ENCODE measurements at places on chromosomes 7 and 10.

DNA sequence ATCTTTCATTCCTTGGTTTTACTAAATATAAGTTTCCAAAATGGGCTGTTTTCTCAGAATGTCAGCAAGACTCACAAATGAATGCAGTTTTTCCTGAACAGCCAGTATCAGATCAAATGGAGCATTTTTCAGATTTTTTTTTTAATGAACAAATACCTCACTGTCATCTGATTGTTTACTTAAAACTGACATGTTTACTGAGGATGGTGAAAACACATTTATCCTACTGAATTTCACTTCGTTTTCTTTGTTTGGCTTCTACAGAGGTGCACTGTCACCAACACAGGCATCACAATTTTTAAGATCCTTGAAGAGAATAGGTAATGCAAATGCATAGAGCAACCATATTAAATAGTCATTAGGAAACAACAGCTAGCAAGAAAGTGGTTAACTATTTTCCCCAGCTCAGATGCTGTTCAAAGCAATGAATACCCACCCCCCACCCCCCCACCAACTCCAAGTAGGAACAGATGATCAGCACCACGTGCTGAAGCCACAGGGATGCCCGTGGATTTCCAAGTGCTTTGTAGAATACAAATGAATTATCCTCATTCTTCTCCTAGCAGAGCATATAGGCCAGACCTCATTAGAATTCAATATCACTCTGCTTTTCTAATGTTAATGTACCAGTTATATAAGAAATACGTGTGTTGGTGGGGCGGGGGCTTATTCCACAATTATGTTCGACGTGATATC lies 205.9 kb downstream of the SKAP2 start:
- no peak for DNase-seq

DNA sequence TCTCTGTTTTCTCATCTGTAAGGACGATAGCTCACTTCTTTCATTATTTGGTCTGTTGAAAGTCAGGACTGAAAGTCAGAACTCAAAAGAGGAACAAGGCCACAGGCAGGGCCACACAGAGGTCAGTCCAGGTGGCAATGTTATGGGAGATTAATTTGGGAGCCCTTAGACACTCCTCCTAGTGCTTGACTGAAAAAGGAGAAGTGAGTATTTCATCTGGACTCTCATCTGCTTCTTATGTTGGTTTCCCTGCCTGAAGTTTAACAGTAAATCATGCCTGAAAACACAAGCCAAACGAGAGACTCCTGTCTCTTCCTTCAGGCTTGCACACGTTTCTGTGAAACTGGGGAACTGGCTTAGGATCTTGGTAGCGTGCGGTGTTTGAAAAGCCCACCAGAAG lies 248.5 kb downstream of the BUB3 start:
- DNase-seq = no peak

DNA sequence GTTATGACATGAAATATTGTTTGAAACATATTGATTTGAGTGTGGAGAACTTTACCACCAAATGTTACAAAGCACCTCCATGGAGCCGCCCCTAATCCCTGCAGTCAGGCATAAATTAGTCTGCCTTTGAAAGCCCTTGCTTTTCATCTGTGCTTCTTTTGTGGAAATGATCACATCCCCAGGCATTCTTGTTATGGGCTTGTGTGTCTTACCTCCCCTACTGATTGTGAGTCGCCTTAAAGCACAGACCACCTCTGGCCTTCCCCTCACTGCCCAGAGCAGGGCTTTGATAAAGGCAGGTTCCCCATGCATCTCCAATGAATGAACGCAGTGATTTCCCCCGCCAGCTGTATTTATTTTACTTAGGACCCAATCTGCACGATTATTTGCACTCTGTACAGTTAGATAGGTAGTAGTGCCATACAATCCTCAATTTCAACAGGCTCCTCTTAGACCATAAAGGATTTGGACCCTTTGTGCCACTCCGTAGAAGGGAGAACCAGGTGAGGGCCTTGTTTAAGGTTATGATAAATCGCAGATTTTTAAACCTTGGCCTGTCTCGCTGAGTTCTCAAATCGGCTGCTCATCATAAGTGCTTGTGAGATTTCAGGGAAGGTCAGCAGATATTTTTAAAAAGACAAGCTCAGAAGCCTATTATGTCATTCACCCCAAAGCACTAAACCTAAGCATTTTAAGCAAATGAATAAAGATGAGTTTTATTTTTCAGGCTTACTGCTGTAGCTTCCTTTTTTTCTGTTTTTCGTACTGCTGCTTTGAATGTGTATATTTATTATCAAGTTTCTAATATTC lies 107.8 kb downstream of the CUBN start:
- DNase-seq = no peak

DNA sequence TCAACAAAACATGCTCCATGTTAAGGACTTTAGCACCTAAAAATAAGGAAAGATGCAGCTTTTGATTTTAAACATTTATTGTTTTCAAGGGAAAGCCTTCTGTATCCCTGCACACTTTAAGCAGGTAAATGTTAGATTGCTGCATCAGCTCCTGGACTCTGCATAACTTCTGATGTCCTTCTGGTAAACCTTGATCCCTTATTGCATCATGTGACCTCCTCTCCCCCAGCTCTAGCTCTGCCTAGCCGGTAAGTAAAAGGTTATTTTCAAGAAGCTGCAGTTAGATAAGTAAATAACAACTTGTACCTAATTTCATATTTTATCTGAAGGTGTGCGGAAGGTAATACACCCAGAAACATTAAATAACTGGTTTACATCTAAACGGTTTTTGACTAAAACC lies 37.5 kb downstream of the PDK4 start:
- no peak for DNase-seq

DNA sequence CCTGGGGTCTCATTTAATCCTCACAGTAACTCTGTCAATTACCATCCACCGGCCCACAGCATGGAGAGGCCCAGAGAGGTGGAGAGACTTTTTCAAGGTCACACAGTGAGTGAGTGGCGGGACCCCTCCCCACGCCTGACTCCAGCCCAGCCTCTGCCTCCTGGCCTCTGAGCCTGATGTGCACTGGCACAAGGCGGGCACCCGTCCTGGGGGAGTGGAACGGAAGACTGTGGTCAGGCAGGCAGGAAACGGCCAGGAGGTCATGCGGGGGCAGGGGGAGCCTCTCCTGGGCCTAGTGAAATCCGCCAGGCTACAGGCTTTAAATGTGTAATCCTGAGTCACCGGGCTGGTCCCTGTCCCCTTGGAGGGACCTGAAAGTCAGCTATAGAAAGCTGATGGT lies 32.2 kb downstream of the ZCCHC24 start:
- no peak for DNase-seq

DNA sequence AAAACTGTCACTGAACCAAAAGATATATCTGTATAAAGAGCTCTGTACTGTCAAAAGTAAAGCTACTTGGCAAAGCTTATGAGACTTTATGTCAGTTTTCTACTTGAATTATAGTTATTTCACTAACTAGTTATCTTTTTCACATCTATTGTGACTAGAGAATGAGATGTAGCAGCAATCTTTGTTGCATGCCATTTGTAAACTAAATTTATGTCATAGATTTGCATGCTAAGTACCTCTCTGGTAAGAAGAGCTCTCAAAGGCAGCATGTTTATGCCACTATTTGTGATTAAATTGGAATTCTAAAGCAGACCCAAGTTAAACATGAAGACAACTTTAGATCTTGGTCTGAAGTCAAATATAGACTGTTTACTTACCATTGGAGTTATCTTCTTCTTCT lies 300.6 kb downstream of the CNTNAP2 start:
- DNase-seq = no peak

GRCh38 chr7:77456696-77457095 lies 40.5 kb upstream of the GSAP start:
- DNase-seq = no peak

GRCh38 chr10:109029870-109030269 lies 893.4 kb downstream of the XPNPEP1 start:
- DNase-seq = no peak

DNA sequence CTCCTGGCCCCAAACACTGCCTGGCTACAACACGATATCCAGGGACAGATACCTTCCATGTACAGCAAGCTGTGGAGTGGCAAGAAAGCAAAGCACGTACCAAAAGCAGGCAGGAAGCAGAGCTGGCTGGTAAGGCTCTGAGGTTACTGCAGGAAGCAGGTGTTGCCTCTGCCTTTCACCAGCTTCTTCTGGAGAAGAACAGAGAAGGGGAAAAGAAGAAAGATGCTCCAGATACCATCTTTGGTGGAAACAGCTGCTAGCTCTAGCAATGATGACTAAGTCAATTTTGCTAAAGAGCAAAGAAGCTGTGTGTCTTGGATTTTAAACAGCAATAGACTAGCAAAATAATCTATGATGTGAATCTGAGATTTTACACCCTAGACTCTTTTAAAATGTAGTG lies 34.9 kb upstream of the PRSS1 start:
- peak; percentile 6 for DNase-seq

DNA sequence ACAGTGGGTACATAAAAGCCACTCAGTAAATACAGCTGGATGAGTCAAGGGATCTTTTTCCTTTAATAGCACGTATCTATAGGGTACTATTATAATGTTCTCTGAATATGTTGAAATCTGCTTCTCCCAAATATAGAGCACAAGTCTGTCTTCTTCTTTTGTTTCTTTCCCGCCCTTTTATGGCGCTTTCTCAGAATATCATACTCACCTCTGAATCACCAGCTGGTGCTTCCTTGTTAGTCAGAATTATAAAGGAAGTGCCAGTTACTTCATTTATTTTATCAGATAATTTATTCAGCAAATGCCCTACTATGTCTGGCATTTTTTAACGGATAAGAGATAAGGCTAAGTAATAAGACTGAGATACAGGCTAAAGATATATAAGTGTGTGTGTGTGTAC lies 772.9 kb downstream of the SORCS3 start:
- DNase-seq = no peak

- DNase-seq = no peak
Observed at GRCh38 chr10:95221124-95221523, 27.1 kb downstream of the ACSM6 start.

- DNase-seq = no peak
Observed at GRCh38 chr7:3787717-3788264, 486.7 kb downstream of the SDK1 start.

Measured in NK-92 treated with Interleukin-12 subunit alpha and Interleukin-12 subunit beta, amount 100 ng/mL, for 24 hours (cell line).